ENCODE measurements at places on chromosomes 12 and 14.

GRCh38 chr14:63638493-63638892, 3.2 kb downstream of the WDR89 start:
- DNase-seq: no peak

DNA sequence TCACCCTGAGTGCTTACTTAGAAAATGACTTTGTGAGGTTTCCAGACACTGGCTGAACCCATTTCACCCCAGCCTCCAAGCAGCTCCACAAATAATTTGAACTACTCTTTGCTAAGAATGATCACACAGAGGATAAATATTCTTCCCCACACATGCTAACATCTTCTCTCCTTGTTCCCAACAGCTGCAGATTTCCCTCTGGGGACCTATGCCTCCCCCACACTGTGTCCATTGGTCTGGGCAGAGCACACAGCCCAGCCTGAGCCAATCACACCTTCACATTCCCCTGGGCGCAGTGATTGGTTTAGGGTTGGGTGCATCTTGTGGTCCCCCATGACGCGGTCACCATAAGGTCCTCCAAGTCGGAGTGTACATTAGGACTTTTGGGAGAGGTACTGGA, 6.9 kb downstream of the SDR9C7 start:
- DNase-seq: no peak

DNA sequence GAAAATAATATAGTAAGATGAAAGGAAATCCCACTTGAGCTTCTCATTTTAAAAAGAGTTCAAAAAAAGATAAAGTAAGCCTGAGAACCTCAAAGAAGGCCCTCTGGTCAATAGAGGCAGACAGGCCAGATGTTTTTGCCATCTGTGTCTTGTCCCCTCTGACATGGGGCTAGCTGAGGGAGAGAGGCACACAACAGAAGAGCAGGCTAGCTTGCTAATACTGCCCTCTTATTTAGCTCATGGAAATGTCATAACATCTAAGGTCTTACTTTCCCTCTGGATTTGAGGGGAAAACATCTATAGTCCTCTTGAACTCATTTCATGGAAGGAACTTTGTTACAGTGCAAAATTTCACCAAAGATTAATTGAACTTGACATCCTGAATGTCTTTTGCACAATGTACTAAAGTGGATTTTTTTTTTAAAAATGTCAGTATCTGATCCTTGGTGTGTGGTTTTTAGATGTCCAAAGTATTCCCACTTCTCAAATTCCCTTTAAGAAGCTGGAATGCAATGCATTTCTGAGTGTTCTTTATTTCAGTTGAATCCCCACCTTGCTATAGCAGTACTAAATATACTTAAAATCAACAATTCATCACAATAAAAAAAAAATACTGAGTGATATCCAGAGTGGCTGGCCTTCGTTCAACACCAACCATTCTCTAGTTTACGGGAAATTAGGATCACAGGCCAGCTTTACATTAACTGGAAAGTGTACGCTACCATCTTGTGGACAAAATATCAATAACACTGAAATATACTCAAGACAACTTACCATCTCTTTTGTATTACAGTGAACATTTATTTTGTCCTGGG, 176.7 kb downstream of the PAH start:
- DNase-seq: no peak

GRCh38 chr14:33679461-33680225, 271.2 kb downstream of the EGLN3 start:
- DNase-seq: no peak

DNA sequence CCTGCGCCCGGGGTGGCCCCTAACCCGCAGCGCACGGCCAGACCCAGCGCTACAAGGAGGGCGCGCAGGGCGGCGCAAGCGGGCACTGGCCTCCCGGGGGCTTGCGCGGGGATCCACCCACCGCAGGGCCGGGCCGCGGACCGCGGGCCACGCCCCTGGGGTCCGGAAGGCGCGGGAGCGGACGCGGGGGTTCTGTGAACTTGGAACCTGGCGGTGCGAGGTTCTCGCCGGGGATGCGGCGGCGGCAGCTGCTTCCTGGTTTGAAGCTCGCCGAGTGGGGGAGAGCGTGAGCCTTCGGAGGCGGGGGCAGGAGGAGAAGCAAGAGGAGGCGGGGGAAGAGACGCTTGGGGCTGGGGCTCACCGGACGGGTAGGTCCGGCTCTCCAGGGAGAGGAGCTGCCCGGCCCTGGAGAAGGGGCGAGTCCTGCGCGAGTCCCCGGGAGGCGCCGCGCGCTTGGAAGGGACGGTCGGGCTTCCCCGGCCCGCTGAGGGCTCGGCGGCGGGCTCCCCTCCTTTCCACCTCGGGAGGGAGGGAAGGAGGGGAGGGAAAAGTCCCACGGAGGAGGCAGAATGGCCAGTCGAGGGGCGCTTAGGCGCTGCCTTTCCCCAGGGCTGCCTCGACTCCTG, at the start of gene PRKCH:
Gene PRKCH (plus strand): TSS at position 195 of the 626 bp plus-strand sequence. CDS start 523 bp downstream, outside the sequence.
- DNase-seq: peak; percentile 65

GRCh38 chr12:64064706-64065105, 157.4 kb downstream of the KICS2 start:
- no peak for DNase-seq

- DNase-seq: no peak
Observed at GRCh38 chr12:18290386-18290785, 29.1 kb downstream of the PIK3C2G start.

GRCh38 chr12:19959353-19959752, 409.0 kb upstream of the PDE3A start:
- DNase-seq: no peak

GRCh38 chr12:53770281-53770680, 18.5 kb upstream of the CISTR start:
- DNase-seq: no peak

GRCh38 chr12:103997286-103997900, 31.7 kb downstream of the TDG start:
- DNase-seq: no peak

DNA sequence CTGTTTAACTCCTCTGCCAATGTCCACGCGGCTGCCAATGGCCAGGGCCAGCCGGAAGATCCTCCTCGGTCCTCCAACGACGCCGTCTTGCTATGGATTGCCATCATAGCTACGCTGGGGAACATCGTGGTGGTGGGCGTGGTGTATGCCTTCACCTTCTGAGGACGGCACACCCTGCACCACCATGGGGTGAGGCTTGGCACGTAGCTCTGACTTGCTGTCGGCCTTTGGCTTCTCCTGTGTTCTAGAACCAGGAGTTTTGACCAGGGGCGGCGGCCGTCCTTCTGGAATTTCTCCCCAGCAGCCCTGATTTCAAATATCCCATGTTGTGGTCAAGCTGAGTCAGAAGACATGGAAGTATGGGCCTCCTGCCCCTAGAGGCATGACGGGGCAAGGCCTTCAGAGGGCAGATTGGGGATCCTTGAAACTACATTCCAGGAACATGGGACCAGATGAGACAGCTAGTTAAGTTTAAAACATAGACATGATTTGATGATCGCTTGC, 47.5 kb downstream of the C14orf132 start:
- DNase-seq: no peak

DNA sequence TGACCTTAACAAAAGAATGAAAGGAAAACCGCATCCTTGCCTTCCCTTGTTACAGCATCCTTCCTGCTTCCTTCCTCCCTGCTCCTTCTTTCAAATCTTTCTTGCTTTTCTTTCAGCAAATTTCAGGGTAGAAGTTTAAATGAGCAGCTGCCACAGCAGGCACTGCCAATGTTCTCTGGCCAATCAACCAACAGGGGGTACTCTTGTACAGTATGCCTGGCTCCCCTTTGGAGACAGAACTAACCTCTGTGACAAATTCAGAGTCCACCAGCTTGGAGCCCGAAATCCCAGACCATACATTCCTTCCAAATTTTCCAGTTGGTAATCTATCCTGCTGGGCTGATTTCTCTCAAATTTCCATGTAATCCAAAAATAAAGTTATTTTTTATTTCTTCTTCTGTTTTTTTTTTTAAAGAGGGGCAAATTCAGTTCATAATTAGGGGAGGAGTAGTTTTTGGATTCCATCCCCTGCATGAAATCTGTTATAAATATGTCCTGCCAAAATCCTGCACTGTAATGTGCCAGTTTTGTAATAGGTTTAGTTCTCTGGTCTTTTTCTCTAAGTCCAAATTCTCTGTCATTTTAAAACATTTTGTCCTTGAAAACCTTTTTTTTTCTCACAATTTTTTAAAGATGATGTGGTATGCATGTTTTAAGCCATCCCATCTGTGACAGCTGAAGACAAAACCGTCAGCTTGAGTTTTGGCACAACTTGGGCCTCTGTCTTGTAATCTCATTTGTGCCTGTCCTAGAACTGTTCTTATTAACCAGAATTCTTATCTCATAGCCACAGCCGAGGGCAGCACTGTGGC, 610.0 kb upstream of the LMO3 start:
- DNase-seq: no peak

- no peak for DNase-seq
Observed at GRCh38 chr12:129821964-129822363, 81.9 kb downstream of the TMEM132D start.

GRCh38 chr14:32697114-32697513, 241.6 kb upstream of the NPAS3 start:
- DNase-seq: no peak

DNA sequence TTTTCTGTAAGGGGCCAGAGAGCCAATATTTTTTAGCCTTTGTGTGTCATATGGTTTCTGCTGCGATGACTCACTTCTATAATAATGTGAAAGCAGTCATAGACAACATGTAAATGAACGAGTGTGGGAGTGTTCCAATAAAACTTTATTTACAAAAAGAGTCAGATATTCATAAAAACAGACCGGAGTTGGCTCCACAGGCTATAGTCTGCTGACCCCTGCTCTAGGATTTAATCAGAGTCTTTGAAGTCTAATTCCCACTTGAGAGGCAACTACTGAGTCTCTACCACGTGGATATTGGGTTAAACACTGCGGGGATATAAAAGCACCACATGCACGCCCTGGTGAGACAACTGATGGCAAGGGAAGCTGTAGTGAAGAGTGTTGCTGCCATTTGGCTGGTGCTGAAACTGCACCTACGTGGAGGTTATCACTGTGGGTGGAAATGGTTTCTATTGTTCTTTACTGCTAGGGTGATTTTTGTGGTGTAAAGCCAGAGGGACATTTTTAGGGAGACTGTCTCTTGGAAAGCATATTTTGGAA, 3.6 kb upstream of the NINJ2 start:
- DNase-seq: no peak

DNA sequence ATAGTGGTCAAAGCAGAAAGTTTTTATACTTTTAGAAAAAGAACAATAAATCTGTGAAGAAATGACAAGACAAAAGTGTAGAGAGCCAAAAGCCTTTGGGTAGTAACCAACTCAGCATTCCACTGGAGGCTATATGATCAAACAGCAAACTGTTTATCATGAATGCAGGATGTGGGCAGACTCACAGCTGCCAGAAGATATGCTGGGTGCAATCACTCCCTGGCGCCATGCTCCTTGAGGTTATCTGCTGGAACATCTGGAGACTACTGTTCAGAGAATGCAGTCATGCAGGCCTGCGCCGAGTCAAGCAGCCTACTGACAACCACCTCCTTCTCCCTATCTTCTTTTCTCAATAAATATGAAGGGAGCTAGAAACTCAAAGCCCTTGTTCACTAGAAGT, 49.0 kb upstream of the SLC8A3 start:
- DNase-seq: no peak

DNA sequence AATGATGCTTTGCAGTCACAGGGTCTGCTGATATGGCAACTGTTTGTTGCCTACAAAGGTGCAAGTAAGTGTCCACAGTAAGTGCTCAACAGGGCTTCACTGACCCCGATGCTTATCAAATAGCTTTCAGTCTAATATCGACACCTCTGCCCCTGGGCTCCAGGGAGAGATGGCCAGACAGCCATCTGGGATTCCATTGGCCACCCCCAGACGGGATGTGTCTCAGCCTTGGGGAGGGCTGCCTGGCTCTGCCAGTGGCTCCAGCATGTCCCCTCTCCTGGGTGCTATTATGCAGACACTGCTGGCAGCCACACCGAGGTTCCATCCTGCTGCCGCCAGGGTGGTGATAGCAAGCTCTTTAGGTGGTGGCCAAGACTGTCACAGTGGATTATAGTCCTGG, 57.4 kb downstream of the DGLUCY start:
- peak; percentile 14 for DNase-seq

GRCh38 chr12:61384511-61384910, 875.7 kb upstream of the USP15 start:
- DNase-seq: no peak

DNA sequence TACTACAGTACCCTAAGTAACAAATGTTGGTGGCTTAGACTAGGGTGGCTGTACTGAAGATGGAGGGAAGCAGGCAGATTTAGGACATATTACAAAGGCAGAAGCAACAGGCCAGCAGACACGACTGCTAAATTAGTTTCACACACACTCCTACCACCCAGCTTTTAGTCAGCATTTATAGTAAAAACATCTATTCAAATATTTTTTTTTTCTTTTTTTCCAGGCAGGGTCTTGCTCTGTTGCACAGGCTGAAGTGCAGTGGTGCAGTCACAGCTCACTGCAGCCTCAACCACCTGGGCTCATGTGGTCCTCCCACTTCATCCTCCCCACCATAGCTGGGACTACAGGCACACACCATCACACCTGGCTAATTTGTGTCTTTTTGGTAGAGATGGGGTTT, 72.9 kb downstream of the CDK17 start:
- DNase-seq: no peak

- peak; percentile 94 for DNase-seq
Observed at GRCh38 chr12:124745891-124746570, 117.6 kb downstream of the SCARB1 start.

- DNase-seq: no peak
Observed at GRCh38 chr12:32864731-32865130, 31.8 kb downstream of the PKP2 start.

GRCh38 chr12:103547929-103548328, 39.1 kb upstream of the STAB2 start:
- DNase-seq: peak; percentile 51

DNA sequence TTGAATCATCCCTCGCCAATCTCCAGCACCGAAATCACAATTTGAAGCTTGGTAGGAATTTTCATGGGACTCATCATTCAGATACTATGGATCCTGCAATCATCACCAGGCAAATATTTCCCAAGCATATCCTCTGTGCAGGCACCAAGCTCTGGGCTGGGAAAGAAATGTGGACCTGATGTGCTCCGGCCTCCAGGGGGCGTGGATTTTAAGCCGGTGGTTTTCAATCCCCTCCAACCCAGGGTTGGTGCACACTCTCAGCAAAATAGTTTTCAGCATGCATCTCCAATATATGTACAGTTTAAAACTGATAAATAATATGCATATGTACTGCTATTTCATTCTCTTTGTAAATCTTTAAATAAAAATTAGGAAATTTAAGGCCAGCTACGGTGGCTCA, 98.9 kb downstream of the RBM19 start:
- peak; percentile 55 for DNase-seq

DNA sequence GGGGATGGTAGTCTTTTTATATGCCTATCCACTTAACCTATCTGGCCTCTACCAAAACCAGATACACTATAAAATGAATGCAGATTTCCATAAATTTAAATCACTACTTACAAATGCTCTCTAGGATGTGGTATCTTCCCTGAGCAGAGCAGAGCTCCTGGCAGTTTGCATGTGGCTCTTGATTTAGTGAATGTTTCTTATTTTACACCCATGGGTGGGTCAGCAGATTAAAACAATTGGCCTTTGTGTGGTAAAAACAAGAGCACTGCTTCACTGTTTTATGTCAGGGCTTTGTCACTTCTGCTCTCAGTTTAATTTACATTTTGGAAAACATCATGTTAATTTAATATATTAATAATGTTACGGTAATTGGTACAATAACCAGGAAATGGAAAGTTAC, 5.5 kb downstream of the TAS2R19 start:
- no peak for DNase-seq

GRCh38 chr14:85581691-85582090, 51.7 kb downstream of the FLRT2 start:
- no peak for DNase-seq

- DNase-seq: no peak
Observed at GRCh38 chr12:12685305-12685704, 10.7 kb downstream of the GPR19 start.

GRCh38 chr12:82329508-82329907, 28.7 kb downstream of the CCDC59 start:
- no peak for DNase-seq

All from WERI-Rb-1 (cell line).